ENCODE measurements at places on chromosomes 7 and 10. TPM values are rescaled to one million over a fixed set of nuclear protein-coding genes. Genes with fewer than 3 reads are reported as not detected.

CCDC3 gene
- not detected for total RNA-seq

ZNF248 gene
- 7.0 TPM for total RNA-seq

FOXI2 gene
- total RNA-seq: not detected

BAIAP2L1 gene
- 2.2 TPM for total RNA-seq

EVX1 gene
- total RNA-seq: not detected

SVOPL gene
- not detected for total RNA-seq

GIMAP5 gene
- total RNA-seq: not detected

GIMAP8 gene
- total RNA-seq: not detected

Data from subcutaneous preadipocyte (primary cell).